ENCODE measurements at places on chromosomes 2 and 18.

GRCh38 chr2:217410681-217410960, 550.8 kb upstream of the TNP1 start:
- no peak for DNase-seq

DNA sequence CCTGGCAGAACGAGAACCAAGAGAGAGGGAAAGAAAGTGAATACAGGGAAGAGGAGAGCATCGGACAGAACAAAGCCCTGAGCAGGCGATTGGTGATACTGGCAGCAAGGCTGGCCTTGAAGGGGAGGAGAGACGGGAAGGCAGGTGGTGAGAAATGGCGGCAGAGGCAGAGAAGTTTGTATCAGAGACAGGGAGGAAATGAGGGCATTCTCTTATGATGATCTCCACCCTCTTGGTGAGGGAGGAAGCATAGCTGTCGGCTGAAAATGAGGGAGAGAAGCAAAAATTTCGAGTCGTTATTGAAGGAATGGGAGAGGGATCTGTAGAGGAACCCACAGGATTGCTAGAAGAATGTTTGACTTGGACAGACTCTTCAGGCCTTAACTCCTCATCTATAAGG, 80.6 kb downstream of the CLIP4 start:
- DNase-seq, result no peak

- DNase-seq, result no peak
Observed at GRCh38 chr2:10475811-10476660, 27.9 kb upstream of the ODC1 start.

DNA sequence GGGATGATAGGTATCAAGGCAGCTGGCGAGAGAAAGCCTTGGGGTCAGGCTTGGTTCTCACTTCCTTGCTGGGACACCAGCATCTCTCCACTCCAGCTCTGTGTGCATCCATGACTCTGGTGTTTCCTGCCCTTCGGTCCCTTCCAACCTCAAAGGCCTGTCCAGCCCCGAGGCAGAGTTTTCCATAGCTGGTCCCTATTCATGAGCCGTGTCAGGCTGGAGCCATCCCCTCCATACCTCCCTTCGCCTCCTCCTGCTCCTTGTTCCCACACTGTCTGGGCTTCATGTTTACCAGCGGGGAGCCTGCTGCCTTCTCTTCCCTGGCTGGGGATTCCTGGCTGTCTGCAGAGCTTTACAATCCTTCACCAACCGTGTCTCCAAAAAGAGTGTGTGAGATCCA, 51.2 kb downstream of the DYSF start:
- no peak for DNase-seq

- no peak for DNase-seq
Observed at GRCh38 chr18:22368021-22368420, 49.7 kb downstream of the CTAGE1 start.

DNA sequence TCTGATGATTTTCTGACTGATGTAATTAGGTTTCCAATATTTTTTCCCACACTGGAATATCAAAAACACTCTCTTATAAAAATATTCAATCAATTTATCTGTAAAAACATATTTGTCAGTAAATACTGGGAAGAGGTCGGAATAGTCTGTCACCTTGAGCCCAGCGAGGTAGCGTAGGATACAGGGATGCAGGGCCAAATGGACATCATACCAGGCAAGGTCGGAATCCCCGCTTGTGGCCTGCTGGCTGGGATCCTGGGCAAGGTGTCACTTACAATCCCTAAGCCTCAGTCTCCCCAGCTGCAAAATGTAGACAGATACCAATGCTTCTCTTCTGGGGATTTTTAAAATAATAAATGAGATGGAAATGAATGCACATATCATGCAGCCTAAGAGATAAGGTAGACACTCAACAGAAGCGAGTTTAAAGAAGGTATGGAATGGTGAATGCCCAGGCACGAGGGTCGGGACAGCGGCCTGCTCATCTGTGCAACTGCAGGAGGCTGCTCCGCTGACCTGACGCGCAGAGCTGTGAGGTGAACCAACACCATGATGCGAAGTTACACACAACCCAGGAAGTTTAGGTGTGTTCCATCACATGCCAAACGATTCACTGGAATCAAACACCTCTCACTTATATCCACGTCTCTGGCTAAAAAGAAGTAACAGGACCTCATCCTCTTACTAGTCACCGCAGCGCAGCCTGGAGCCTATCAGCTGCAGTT, 98.2 kb downstream of the EIPR1 start:
- DNase-seq, result no peak

DNA sequence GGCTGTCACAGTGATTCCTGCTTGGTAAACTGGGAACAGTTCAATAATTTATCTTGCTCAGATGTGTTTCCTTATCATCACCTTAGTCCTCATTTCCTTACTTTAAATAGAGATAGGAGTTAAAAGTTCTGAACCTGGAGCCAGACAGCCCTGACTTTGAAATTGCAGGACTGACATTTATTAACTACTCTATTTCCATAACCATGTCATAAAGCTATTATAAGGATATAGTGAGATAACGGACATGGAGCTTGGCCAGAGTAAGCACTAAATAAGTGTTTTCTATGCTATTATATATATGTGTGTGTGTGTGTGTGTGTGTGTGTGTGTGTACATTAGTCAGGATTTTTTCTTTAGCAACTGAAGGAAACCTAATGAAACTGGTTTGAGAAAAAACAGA, 13.1 kb downstream of the NT5DC4 start:
- no peak for DNase-seq

GRCh38 chr2:25309402-25309801, 32.3 kb downstream of the DNMT3A start:
- peak; percentile 45 for DNase-seq

GRCh38 chr2:25790074-25790790, 88.1 kb downstream of the ASXL2 start:
- DNase-seq, result no peak

- no peak for DNase-seq
Observed at GRCh38 chr2:85998071-85998991, 107.4 kb downstream of the POLR1A start.

- DNase-seq, result no peak
Observed at GRCh38 chr2:30796699-30797098, 10.5 kb downstream of the CAPN13 start.
